ENCODE measurements at places on chromosomes 3 and 15.

DNA sequence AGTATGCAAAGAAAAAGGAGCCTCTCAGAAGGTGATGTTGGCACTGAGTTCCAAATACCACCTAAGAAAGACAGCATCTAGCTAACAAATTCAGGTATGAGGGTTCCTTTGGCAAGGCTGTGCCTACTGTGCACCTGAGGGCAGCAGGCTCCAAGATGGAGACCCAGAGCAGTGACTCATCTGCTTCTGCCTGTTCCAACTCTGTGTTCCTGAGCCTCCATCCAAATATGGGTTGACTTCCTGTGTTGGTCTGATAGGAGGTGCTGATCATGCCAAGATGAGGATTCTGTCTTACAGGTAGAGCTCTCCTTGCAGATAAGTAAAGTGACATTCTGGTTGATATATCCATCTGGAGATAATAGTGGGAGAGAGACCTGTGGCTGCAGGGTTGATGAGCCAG lies 26.0 kb downstream of the SV2B start:
- DNase-seq = no peak

DNA sequence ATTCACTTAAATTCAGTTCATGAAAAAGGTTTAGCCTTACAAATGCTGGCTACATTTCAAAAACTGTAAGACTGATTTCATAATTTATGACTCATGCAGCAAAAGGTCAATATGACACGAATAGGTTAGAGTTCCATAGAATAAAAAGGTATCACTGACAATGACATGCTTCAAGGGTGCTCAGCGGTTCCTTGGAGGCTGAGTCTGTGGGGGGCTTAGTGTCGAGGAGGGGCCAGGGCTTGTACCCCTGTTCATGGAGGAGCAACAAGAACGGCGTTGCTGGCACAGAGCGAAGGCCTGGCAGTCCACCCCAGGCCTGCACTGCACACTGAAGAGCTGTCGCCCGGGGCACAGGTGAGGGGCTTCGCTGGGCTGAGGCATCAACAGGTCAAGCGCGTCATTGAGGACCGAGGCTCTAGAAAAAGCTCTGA lies 174.2 kb downstream of the NR1D2 start:
- DNase-seq = no peak

DNA sequence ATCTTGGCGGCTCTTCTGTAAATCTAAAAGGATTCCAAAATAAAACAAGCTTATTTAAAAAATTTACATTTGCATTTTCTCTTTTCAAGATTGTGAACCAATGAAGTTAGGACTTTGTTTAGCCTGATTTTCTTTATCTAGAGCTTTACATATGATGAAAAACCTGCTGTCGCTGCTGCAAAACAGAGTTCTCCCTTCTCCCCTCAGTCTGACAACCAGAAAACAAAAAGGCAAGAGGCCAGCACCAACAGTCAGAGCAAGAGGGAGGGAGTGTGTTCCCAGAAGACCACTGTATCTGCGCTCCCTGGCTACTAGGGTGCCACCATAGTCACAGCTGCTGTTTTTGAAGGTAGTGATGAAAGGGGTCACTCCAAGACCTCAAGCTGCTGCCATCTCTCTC lies 33.1 kb upstream of the NEO1 start:
- DNase-seq = no peak

- DNase-seq = no peak
Measured at GRCh38 chr3:156586905-156587759, 32.2 kb upstream of the SSR3 start.

DNA sequence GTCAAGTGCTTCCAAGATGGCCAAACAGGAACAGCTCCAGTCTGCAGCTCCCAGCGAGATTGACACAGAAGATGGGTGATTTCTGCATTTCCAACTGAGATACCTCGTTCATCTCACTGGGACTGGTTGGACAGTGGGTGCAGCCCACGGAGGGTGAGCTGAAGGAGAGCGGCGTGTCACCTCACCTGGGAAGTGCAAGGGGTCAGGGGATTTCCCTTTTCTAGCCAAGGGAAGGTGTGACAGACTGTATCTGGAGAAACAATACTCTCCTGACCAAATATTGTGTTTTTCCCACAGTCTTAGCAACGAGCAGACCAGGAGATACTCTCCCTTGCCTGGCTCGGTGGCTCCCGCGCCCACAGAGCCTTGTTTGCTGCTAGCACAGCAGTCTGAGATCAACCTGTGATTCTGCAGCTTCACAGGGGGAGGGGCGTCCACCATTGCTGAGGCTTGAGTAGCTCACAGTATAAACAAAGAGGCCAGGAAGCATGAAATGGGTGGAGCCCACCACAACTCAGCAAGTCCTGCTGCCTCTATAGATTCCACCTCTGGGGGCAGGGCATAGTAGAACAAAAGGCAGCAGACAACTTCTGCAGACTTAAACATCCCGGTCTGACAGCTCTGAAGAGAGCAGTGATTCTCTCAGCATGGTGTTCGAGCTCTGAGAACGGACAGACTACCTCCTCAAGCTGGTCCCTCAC lies 293.5 kb upstream of the SUCLG2 start:
- peak; percentile 21 for DNase-seq

- DNase-seq = no peak
Measured at GRCh38 chr3:58612830-58613229, 35.6 kb upstream of the FAM107A start.

- peak; percentile 14 for DNase-seq
Measured at GRCh38 chr15:85543741-85544155, 163.3 kb downstream of the AKAP13 start.

- DNase-seq = no peak
Measured at GRCh38 chr3:17619968-17620367, 122.5 kb downstream of the TBC1D5 start.

- no peak for DNase-seq
Measured at GRCh38 chr3:55664387-55664786, 177.3 kb upstream of the WNT5A start.

GRCh38 chr15:85688711-85689110 lies 106.0 kb downstream of the KLHL25 start:
- no peak for DNase-seq

GRCh38 chr3:129277829-129278271 lies 820 bp upstream of the HMCES start:
- no peak for DNase-seq

- no peak for DNase-seq
Measured at GRCh38 chr3:164572436-164572835, 505.9 kb downstream of the SI start.

- no peak for DNase-seq
Measured at GRCh38 chr3:64684715-64685261, 3.0 kb downstream of the ADAMTS9 start.

DNA sequence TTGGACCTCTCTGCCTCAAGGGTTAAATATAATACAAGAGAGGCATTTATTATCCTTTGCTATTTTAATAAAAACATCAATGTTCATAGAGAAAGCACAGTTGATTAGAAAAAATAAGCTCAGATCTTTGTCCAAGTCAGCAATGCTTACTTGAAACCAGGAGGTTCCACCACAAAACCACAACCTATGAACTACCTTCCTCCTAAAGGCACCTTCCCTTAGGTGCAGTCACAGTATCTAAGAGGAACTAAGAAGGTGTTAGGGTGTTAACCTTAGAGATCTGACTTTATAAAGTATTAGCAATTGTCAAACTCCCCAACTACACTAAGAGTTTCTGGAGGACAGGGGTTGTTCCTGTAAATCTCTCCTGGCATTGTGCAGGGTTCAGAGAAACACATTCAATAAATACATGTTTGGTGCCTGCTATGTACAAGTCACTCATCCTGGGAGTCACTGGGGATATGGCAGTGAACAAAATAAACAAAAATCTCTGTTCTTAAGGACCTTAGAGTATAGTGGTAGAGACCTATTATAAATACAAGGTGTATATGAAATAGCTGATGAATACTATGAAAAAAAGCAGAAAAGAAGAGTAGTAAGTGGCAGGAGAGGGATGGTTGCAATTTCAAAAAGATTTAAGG lies 208.6 kb downstream of the NFKBIZ start:
- no peak for DNase-seq

DNA sequence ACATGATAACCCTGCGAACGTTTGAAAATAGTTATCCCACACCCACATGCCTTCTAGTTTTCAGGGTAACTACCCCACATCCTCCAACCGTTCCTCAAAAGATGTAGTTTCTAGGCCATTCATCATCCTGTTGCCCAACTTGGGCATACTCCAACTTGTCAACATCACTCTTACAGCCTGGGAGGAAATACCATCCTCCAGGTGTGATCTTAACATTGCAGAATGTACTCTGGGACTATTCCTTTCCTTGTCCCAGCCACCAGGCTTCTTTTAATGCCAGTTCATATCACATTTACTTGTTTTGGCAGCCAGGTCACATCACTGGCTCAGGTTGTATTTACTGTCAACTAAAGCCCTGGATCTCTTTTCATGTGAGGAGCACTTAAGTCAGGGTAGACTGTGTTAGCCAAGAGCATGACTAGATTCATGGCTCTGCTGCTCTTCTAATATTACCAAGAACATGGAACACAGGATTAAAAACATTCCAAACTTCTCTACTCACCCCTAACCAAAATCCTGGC lies 4.0 kb upstream of the DENND6A start:
- no peak for DNase-seq

DNA sequence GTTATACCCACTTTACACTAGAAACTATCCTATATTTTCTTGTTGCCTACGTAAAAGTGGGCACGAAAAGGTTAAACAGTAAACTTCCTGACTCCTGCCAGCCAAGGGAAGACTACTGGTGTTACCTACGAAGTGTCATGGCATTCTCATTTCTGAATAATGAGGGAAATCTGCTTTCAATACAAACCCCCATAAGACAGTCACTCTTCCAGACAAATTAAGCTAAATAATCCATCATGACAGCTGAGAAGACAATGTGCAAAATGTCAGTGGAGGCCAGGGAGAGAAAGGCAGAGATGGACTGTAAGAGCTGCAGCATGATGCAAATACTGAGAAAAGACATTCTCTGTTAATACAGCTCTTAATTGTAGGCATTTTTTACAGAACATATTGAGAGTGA lies 136.5 kb downstream of the SERPINI1 start:
- no peak for DNase-seq

- DNase-seq = no peak
Measured at GRCh38 chr3:137998121-137999042, 11.6 kb upstream of the CLDN18 start.

DNA sequence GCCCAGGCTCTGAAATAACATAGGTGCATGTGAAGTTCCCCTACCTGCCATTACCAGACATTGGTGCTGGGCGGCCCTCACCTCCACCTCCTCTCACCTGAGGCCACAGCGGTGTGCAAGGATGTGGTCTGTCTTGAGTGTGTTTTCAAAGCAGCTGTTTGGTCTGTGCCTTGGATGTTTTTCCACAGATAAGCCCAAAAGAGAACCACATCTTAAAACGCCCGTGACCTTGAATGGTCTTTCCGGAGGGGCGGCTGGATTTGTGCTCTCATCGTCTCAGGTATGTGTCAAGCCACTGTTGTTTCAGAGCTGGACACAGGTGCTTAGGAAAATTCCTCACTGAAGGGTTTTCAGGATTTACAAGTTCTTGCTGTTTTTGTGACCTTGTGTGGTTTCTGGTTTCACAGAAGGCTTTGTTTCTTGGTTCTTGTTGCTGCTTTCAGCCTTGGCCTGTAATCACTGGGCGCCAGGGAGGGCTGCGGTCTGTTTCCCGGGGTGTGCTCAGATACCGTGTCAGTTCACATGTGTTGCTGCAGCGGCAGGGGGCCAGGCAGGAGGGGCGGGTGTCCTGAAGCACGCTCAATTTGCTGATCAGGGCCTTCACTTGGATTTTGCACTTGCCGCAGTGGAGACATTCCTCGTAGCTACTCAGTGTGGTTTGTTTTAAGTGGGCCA lies 128.4 kb downstream of the IGF1R start:
- DNase-seq = no peak

DNA sequence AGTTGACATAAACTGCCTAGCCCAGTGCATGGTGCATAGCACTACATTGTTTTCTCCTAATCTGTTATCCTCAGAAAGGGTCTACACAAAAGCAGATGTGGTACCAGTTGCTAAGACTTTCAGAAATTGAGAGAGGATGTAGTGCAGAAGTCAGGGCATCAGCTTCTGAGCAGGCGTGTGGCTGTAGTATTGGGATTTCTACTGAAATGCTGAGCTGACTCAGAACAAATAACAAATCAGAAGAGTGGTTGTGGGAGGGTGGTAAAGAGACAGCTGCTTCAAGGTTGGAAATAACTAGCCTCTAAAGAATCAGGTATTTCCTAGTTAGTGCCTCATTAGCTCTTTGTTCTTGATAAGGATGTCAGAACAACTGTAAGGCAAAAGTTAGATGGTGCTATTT lies 161.3 kb downstream of the AKAP13 start:
- DNase-seq = no peak

DNA sequence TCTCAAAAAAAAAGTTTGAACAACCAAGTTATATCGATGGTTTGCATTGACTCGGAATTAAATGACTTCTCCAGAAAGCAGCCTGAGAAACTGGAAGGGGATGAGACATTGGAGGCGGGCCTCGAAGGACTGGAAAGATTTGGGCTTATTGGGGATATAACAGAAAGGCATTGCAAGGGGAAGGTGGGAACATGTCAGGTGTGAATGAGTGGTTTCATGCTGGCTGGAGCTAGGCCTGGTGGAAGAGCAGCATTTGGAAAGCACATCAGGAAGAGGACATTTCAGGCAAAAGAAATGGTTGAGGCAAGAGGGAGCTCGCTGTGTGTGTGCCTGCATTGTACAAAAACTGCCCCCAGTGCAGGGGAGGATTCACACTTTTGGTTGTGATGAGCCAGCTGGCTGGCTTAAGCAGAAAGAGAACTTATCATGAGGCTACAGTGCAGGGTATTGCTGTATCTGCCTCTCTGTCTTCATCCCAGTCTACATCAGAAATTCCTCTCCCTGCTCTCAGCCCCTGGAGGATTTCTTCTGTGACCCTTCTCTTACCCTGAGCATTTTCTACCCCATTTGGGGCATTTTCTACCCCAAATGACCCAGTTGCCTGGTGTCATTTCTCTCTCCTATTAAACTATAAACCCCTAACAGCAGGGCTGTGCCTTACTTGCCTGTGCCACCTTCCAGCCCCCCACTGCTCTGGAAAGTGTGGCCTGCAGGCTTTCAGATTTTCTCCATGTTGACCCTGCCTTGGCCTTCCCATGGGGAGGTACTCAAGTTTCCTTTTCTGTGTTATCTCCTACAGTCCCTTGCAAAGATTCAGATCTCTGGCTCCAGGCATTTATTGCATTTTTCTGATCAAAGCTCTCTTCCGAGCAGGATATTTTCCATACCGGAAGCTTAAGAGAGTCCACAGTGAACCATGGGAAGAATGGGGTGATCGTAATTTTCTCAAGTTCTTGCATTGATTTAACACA lies 64.4 kb upstream of the FLNB start:
- DNase-seq = no peak

DNA sequence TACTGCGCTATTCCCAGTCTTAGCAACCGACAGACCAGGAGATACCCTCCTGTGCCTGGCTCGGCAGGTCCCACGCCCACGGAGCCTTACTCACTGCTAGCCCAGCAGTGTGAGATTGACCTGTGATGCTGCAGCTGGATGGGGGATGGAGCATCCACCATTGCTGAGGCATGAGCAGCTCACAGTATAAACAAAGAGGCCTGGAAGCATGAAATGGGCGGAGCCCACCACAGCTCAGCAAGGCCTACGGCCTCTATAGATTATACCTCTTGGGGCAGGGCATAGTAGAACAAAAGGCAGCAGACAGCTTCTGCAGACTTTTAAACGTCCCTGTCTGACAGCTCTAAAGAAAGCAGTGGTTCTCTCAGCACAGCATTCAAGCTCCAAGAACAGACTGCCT lies 160.3 kb downstream of the ANXA2 start:
- DNase-seq = no peak

All from activated CD8-positive, alpha-beta memory T cell treated with anti-CD3 and anti-CD28 coated beads for 1 hour (primary cell).